BE2C (cell line): ENCODE measurements at places on chromosomes 4 and X.

DNA sequence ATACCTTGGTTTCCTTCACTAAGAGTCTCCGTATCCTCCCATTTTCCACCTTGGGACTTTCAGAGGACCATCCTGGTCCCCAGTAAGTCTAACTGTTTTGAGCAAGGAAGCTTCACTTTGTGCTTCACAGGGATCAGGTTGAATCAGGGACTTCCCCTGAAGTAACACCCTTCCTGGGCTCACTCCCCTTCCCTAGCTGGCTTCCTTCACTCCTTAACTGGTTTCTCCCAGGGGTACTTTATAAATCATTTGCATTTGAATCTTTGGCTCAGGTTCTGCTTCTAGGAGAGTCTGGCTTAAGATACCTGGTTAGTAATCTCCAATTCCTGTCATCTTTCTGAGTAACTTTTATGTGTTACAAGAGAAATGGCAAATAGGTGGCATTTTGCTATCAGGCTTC, 24.5 kb upstream of the GRIA2 start:
- no peak for DNase-seq

DNA sequence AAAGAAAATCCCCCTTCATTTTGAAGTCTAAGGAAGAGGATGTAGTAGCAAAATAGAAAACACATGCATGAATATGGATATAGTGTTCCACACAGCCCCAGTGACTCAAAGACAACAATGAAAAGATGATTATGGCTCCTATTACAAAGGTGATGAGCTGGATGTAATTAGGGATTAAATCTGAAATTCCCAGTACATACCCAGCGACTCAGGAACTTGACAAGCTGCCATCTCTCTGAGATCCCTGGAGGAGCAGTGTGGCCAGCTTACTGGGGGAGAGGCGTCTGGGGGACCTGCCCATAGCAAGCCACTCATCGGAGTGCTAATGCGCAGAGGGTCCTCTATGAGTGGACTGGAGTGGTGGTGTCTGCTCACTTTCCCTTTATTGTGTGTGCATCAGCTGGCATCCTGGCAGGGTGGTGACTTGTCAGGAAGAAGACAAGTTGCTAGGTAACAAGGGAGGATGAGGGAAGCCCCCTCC, 42.7 kb upstream of the MGST2 start:
- no peak for DNase-seq

- DNase-seq = peak; percentile 74
These were observed 60.2 kb upstream of the CBR4 start for GRCh38 chr4:169070071-169070894.

DNA sequence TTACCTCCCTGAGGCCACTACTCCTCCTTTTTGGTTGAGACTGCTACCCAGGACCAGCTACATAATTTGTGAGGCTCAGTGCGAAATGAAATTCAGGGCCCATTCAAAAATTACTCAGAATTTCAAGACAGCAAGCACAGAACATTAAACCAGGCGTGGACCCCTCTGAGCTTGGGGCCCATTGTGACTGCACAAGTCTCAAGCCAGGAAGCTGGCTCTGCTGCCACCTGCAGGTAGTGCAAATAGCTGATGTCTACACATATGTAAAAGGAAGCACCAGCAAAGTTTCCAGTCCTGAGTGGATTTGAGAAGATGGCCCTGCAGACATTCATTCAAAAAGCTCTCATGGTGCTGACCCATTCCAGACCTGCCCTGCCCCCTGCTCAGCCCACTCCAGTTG, 213.4 kb upstream of the LNX1 start:
- DNase-seq = peak; percentile 40

DNA sequence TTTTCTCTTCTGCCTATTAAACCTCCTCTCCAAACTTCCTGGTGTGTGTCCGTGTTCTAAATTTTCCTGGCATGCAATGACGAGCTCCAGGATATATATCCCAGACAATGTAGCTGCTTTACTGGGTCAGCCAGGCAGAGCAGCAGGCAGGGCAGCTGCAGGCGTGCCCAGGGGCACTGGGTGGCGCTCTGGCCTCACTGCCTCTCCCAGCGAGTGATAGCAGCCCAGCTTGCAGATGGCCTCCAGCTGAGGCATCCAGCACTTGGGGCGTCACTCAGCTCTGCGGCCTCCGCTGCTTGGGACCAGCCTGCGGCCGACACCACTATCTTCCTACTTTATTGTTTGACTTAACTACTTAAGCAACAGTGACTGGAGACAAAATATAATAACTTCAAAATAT, 23.0 kb upstream of the UBA6 start:
- DNase-seq = peak; percentile 32

- no peak for DNase-seq
These were observed 204.9 kb downstream of the MAD2L1 start for GRCh38 chr4:119861731-119862130.

- no peak for DNase-seq
These were observed 27.0 kb upstream of the SLC7A11 start for GRCh38 chr4:138269175-138269574.

DNA sequence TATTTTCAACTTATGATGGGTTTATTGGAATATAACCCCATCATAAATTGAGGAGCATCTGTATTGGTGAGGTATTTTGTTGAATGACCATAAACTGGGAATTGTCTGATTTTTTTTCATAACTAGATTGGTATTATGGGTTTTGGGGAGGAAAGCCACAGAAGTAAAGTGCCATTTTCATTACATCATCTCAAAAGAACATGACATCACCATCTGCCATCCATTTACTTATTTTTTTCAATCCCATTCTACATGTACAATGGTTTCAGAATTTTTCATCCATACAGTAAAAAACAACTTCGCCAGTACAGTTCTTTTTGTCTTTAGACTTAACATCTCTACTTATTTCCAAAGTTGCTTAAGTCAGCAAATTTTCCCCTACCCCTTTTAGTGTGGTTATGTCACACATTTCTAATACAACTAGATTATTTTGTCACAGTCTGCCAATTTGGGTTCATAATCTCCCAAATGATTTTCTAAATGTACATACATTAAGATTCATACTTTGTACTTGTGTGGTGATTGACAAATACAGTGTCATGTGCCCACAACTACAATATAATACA, 459.4 kb downstream of the IDS start:
- no peak for DNase-seq

GRCh38 chr4:75727073-75727472, 2.7 kb downstream of the USO1 start:
- DNase-seq = no peak

DNA sequence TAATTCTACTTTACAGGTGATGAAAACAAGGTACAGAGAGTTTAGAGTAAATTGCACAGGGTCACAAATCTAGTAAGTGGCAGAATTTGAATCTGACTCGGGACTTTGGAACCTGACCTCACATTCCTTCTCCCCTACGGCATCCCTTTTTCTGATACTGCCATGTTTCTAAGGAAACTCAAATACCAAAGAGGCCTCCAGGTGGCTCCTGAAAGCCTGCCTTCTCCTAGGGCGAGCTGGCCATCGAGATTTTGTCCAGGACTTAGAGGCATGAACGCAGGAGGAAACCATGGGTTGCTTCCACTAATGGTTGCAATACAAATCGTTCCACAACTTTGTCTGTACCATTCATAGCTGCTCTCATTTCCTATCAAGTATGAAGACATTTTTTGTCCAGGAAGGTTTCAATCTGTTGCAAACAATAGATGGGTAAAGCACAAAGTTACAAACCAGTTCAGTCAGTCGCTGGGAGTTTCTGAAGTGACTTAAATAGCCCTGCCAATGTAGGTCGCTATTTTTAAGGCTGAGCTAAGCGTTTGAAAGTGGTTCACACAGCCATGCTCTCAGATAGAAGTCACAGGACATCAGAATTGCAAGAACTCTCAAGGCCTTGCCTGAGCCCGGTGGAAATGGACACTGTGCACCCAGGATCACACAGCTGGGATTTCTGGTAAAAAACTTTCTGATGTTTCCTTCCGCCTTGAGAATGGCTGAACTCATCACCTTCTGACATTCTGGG, 296.6 kb upstream of the PRPS2 start:
- DNase-seq = no peak

- DNase-seq = no peak
These were observed 57.0 kb upstream of the GBA3 start for GRCh38 chr4:22635692-22636091.

DNA sequence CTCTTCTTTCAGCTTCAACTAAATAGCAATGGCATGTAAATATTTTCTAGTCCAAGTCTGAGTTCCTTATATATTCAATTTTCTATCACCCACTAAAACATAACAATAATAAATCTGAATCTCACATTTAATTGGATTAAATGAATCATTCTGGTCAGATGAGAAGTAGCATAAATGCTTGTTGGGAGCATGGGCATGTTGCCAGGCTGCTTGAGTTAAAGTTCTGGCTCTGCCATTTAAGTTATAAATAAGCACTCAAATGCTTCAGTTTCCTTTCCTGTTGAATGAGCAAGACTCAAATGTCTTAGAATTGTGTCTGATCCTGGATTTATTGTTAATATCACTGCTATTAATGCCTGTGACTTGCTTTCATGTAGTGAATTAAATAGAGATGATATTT, 496.3 kb downstream of the STPG2 start:
- DNase-seq = peak; percentile 84

DNA sequence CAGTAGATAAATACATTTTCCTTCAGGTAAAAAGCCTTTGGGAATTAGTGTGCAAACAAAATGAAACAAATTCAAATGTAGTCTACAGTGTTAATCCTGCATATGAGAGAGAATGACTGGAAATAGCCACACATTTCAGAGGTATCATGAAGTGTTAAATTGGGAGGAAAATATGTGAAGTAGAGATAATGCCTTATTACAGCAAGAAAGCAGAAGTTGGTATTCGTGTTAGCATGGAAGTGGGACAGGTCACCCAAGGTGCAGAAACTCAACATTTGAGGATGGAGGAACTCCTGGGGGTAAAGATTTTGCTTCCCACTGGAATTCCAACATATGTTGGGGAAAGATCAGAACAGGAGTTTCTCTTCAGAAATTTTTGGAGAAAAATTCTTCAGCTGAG, 51.3 kb downstream of the EMCN start:
- DNase-seq = no peak

GRCh38 chrX:68902706-68903504, 74.1 kb downstream of the EFNB1 start:
- no peak for DNase-seq

- no peak for DNase-seq
These were observed 382.4 kb upstream of the GALNT7 start for GRCh38 chr4:172786039-172786792.

- DNase-seq = no peak
These were observed 128.6 kb downstream of the SLC39A8 start for GRCh38 chr4:102216666-102217065.

GRCh38 chr4:184573701-184574100, 75.5 kb downstream of the CASP3 start:
- DNase-seq = no peak

DNA sequence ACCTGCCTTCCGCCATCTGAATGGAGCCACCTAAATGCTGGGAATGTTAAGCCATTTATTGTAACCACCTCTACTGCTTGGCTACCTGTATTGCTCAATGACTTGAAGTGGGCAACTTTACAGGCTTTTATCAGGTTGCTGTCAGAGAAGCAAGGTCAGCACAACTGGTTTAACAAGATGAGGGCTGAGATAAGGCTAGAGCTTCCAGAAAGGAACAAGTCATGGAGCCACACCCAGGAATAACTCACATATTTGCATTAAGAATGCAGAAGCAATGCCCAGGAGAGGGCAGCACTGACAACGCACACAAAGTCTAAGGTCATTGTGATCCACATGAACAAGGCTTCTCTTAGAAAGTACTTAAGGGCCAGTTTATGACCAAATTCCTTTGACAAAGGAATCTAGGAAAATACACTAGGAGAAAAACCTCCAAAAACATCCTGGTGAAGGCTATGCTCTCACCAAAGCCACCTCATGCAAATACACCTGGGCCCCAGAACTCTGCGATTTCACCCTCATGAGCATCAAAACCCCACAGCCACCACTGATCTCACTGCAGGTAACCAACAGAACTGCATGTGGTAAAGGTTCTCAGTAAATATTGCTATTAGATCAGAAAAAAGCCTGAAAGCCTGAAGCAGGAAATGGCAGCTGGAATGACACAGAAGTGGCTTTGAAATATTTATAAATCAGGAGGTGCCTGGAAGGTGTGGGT, 15.0 kb upstream of the STS start:
- peak; percentile 10 for DNase-seq

- DNase-seq = no peak
These were observed 225.8 kb downstream of the STK32B start for GRCh38 chr4:5277079-5277478.

DNA sequence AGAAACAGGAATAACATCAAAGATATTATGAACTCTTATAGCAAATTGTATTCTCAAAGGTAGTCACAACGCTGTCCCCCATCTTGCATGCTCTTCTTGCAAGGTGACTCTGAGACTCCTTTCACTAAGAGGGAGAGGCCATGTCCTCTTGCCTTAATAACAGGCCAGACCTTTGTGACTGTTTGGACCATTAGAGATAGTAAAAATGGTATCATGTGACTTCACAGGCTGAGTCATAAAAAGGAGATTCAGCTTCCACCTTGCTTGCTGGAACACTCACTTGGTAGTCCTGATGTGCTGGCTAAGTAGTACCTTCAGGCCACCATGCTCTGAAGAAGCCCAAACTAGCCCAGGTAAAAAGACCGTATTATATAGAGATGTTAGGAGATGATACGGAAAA, 143.8 kb downstream of the FBXW7 start:
- DNase-seq = no peak

GRCh38 chr4:170729897-170730296, 640.1 kb upstream of the AADAT start:
- no peak for DNase-seq

- no peak for DNase-seq
These were observed 35.0 kb downstream of the RFC1 start for GRCh38 chr4:39331191-39331590.

GRCh38 chr4:110623718-110624397, 981 bp upstream of the PITX2 start:
- DNase-seq = no peak

DNA sequence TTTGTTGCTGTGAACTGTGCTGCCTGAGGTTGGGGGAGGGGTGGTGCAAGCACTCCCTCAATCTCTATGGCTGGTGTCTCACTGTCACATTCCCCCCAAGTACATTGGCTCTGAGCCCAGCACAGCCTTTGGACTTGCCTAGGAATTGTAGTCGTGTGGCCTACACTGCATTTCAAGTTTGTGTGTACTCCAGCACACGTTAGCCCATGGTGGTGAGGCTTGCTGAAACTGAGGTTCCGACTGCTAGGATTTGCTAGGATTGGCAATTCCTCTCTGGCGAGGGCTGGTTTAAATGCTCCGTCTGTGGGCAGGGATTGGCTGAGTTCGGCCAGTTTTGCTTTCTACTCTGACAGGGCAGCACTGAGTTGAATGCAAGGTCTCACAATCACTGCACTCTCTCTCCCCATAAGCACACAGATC, 121.7 kb upstream of the CXXC4 start:
- no peak for DNase-seq

DNA sequence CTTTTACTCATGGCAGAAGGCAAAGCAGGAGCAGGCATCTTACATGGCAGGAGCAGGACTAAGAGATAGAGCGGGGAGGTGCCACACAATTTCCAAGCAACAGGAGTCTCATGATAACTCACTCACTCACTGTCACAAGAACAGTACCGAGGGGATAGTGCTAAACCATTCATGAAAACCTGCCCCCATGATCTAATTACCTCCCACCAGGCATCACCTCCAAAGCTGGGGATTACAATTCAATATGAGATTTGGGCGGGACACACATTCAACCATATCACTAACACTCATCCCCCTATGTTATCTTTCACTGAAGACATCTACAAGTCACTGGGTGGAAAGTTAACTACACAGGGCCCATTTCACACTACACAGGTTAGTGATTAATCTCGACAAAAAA, 25.4 kb upstream of the GLRB start:
- DNase-seq = no peak
